Central memory CD4-positive, alpha-beta T cell (primary cell): ENCODE measurements at places on chromosomes 13 and 19.

- no peak for DNase-seq
Observed at GRCh38 chr13:98174307-98174706, 2.8 kb downstream of the RNF113B start.

DNA sequence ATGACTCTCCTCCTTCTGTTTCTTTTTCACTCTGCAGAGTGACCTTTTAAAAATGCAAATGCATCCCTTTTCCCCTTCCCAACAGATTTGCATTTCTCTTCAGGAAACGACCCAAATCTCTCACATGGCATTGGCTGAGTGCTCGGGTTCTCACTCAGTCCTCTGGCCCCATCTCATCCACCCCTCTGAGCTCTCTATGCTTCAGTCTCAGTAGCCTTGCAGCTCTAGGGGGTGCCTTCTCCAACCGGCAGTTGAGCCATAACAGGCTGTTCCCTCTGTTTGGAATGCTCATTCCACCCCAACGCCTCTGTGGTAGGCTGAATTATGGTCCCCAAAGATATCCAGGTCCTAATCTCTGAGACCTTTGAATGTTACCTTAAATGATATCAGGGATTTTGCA lies 78.2 kb downstream of the AKAP11 start:
- DNase-seq: no peak

GRCh38 chr13:52906122-52906903 lies 57.9 kb upstream of the PCDH8 start:
- DNase-seq: no peak

GRCh38 chr19:44803442-44804428 lies 5.2 kb upstream of the BCAM start:
- DNase-seq: no peak

GRCh38 chr19:3373971-3374368 lies 7.6 kb downstream of the NFIC start:
- DNase-seq: no peak

DNA sequence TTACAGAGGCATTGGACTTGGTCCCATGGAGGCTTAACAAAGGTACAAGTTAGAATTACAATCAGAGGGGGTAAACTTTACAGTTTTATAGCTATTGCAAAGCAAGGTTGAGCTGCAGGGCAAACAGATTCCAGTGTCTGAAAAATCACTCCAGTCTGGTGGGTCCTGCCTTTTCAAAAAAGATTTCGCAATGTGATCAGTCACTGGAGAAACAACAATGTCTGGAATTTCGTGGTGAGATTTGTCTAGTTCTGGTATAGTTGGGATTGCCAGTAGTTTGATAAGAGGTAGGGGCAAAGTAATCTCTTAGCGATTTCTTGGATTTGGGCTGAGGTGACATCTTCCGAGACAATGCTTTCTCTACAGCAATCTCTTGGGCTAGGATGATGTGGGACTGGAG lies 1198.2 kb upstream of the PCDH9 start:
- no peak for DNase-seq

GRCh38 chr19:277581-278165 lies 13.5 kb downstream of the PLPP2 start:
- DNase-seq: no peak

- peak; percentile 65 for DNase-seq
Observed at GRCh38 chr19:45693106-45693788, 781 bp downstream of the QPCTL start.

- no peak for DNase-seq
Observed at GRCh38 chr19:54959840-54960239, 6.3 kb upstream of the NLRP2 start.

GRCh38 chr13:101979825-101980224 lies 422.0 kb downstream of the FGF14 start:
- no peak for DNase-seq

DNA sequence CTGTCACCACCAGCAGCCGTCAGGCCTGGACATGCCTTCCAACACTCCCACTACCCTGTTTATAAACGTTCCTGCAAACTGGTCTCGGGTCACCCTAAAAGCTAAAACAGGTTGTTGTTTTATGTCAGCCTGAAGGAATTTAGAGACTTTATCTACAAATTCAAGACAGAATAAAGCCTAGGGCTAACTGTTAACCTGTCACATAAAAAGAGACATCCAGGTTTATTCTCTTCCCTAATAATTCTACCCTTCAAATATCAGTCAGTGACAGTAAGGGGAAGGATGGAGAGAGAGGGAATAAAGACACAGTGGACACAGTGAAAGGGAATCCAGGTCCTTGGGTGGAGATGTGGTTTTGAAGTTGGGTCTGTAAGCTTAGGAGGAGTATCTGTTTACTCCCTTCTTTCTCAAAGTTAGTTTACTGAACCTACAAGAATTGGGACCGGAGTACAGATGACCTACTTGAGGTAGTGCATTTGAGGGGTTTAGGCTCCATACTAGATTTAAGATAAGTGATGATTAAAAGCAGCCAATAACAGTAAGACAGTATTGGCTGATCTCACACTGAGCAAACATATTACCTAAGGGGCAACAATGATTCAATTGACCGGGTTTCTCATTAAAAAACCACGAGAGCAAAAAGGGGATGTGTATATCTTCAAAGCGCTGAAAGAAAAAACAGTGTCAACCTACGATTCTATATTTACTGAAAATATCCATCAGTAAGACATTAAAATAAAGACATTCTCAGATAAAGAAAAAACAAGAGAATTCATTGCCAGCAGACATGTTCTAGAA lies 142.7 kb downstream of the USP12 start:
- no peak for DNase-seq

DNA sequence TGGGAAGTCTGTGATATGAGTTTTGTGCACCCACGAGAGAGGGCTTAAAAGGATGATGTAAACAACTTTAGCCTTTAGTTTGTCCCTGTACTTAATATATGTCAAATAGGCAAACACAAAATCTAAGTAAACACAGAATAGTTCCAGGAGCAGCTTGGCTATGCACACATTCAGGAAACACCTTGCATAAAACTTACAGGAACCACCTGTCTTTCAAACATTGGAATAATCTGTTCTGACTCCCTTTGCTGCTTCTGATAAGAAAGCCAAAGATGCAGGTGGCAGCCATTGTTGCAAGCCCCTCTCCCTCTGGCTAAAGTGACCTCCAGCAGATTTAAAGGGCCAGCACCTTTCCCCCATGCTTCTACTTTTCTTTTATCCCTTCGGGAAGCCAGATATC lies 4.7 kb downstream of the EEF1AKMT1 start:
- DNase-seq: no peak

DNA sequence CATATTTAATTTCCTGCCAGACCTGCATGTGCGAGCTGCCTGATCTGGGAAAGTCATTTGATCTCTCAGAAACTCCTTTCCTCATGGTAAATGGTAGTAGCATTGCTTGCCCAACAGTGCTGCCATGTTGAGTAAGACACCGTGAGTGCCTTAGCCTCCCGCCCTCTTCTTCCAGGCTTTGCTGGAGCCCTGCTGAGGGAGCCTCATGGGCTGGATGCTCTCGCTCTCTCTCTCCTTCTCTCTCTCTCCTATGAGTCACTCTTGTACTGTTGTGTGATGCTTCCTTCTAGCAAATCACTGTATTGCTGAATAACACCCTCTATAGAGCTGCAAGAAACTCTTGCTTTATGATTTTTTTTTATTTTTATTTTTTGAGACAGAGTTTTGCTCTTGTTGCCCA lies 365.5 kb downstream of the UQCRFS1 start:
- no peak for DNase-seq

- DNase-seq: no peak
Observed at GRCh38 chr13:24454056-24454455, 58.5 kb downstream of the PARP4 start.

GRCh38 chr19:45294291-45295029 lies 28.2 kb downstream of the CKM start:
- no peak for DNase-seq

DNA sequence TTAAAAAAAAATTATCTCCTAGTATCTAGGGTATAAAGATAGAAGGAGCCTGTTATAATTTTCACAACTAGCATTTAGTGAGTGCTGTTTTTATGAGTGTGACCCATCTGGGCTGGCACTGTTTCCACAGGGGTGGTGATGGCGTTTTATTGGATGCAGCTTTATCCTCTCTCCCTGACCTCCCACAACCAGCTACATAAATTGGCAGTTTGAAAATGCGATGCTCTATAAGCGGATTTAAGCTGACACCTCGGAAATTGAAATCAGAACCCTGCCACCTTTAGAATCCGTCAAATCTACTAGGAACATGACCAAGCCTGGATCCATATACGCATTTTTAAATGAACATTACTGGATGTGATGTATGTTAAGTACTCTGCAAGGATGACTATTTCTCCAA lies 44.9 kb downstream of the MYO16 start:
- DNase-seq: no peak

- DNase-seq: no peak
Observed at GRCh38 chr13:92829930-92830329, 396.7 kb upstream of the GPC6 start.

DNA sequence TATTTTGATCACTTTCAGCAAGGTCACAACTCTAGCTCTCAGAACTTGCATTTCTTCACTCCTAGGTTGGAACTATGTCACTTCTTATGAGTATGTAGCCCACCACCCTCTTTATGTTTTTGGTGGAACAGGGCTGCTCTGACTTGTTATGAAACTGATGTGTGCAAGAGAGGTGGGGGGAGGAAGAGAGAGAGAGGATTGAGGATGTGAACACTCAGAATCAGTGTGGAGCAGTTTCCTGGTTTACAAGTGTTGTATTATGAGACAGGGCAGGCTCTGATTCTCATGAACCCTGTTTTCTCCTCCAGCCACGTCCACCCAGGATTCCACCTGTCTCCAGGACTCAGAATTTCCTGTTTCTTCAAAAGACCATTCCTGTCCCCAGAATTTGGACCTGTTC lies 16.1 kb downstream of the ZNF317 start:
- no peak for DNase-seq

GRCh38 chr19:42412227-42412626 lies 15.0 kb downstream of the LIPE start:
- no peak for DNase-seq

- DNase-seq: no peak
Observed at GRCh38 chr13:79311386-79311785, 94.7 kb downstream of the RBM26 start.

- DNase-seq: no peak
Observed at GRCh38 chr19:46981286-46981945, 38.2 kb upstream of the NPAS1 start.

GRCh38 chr19:30074096-30074495 lies 132.1 kb downstream of the URI1 start:
- DNase-seq: no peak

- DNase-seq: no peak
Observed at GRCh38 chr13:94656766-94657165, 55.1 kb downstream of the GPR180 start.

DNA sequence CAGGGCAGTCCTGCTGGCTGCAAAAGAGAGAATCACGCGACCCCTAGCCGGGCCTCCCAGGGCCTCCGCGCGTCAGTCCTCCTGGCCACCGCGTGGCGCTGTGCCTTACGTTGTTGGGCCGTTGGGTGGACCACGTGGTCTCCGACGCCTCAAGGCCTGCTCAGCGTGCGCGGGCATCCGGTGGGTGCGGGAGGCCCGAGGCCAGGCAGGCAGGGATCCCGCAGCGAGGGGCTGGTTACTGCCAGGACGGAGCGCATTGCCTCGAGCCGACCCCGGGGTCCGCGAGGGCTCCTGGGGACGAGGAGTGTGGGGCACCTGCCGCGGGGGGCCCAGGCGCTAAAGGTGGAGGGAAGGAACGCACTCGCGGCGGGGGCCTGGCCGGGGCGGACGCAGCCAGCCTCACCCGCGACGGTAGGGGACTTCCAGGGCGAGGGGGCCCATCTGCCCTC lies at the start of gene TDRD12:
TSS of gene TDRD12 (plus strand) at position 157 of the 449 bp plus-strand sequence. CDS start 306 bp downstream, outside the sequence.
- DNase-seq: no peak

GRCh38 chr13:83765796-83766195 lies 116.5 kb downstream of the SLITRK1 start:
- DNase-seq: no peak

DNA sequence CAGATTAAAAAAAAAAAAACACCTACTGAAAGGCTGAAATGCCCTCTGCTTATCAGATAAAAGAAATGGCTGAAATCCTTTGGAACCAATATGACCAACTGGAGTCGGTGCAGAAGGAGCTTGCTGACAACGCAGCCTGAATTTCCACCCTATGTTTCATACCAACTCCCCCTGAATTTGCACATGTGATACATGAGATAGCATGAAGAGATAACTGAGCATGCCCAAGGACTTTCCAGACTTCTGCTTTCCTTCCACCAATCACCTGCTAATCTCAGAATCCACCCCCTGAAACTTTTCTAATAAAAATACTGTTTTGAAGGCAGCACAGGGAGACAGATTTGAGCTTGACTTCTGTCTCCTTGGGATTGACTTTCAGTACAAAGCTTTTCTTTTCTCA lies 32.2 kb upstream of the WDFY2 start:
- no peak for DNase-seq

DNA sequence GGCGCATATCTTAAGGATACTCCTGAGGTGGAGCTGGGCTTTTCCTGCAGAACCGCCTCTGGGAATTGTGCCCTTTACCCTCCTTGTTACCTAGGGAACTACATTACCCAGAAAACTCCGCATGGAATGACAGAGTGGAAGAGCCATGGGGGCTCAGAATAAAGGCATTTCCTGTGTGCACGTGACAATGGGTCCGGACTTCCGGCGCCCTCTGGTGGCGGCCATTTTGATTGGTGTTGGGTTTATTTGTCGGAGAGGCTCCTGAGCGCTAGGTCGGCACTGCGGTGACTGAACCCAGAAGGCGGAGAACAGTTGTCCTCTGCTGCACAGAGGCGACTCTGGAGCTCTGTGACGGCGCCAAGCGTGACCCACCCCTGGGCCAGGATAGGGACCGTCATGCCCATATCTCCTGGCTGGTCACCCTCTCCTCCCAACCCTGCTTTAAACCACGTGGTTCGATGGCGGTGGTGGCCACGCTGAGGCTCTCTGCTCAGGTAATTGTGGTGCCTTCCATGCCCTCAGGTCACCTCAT lies at the start of gene ZNF587B:
TSS of gene ZNF587B (plus strand) at position 229 of the 532 bp plus-strand sequence. CDS start at position 459, 230 bp downstream.
- no peak for DNase-seq

DNA sequence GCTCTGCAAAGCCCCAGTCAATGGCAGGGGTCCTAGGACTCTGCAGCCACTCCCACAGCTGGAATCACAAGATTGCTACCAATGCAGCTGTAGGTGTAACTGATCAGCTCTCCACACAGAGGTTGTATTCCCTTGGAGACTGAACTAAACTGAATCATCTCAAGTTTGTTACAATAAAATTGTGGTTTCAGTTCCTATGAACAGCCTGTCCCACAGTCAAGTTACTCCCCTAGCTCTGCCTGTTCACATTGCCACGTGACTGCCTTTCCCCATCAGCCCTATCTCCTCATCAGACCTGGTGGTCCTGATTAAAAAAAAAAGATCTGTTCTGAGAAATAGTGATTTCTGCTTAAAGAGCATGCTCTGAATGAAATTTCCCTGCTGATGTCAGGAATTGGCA lies 287.9 kb upstream of the NBEA start:
- DNase-seq: no peak
